ENCODE measurements at places on chromosomes 6 and 20.

GRCh38 chr6:37426945-37427510, 6.0 kb upstream of the CMTR1 start:
- no peak for DNase-seq

GRCh38 chr20:7151676-7152470, 384.4 kb downstream of the BMP2 start:
- DNase-seq = peak; percentile 84

DNA sequence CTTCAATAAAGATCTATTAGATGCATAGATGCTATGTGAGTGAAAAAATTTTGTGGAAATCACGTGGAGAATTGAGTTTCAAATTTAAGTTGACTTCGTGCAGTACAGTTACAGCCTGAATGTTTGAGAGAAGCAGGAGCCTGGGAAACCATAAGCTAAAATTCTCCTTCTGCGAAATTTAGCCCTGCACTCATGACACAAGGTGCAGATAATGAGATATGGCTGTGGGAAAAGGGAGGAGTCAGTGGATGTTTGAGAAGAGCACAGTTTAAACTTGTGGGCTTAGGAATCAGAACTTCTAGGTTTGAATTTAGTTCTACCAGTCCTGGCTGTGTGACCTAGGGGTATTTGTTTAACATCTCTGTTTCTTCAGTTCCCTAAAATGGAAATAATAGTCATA, 32.1 kb upstream of the SIRPG start:
- no peak for DNase-seq

GRCh38 chr6:157012355-157012754, 235.2 kb downstream of the ARID1B start:
- DNase-seq = no peak

DNA sequence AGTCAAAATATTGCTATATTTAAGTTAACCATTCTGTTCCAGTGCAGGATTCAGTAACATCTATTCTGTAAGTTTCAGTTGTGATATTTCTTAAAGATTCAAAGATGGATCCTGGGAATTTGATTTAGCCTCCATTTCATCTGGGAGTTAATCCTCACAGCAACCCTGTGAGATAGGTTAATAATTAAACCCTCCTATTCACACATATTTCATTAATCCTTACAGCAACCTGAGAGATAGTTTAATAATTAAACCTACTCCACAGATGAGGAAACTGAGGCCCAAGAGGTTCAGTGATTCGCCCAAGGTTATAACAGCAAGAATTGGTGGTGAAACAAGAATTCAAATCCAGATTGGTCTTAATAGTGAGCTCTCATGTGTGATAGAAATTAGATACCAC, 10.9 kb upstream of the ZBTB2 start:
- no peak for DNase-seq

DNA sequence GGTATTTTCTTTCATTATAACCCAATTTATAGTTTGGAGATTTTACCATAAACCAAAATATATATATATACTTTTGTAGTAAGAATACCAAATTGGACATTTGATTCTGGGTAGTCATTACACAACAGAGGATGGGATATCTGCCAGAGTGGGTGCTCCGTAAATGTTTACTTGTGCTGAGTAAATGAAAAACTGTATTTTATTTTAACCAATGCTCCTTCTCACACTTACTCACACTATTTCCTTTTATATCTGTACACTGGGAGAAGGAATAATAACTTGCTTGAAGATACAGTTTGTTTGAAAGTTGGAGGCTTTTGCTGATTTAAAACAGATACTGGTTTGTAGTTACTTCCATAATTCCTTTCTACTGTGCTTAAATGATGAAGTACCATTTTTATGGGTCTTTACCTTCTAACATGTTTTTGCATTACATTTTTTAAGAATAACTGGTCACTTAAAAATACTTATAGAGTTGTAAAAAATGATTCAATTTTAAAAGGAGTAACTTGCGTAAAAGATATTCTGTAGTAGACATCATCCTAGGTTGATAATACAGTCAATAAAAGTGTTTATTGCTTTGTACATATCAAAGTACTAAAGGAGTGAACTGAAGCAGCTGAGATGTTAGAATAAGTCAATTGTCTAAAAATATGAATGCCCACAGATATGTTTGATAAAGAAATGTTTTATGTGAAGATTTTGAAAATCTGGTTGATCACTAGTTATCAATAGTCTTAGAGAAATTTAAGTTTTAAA, 411.7 kb downstream of the UTRN start:
- DNase-seq = peak; percentile 18

DNA sequence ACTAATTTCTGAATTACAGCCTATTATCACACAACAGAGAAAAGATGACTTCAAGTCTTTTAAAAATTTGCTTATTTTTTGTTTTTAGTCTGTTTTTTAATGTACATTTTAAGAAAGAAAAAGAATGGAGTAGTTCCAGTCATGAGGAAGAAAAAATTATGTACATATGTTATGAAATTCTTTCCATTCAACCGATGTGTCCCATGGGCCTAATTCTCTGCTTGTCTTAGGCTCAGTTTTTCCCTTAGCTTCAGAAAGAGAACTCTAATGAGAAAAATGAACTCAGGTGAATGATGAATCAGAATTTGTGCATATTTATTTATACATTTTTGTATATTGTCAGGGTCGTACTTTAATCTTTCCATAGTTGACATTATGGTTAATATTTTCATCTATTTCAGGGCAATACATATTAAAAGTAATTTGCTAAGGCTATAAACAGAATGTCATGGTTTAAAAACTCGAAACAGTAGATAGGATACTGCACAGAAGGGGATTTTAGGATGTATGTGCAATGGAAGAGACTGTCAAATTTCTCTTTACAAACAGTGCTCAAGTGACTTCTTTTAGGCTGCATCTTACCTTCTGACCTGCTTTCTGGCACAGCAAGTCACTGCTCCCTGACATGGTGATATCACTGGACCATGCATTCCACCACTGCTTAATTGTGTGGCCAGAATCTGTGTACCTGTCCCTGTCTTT, 153.1 kb downstream of the EPHA7 start:
- no peak for DNase-seq

- no peak for DNase-seq
These were observed 141.0 kb downstream of the GRM1 start for GRCh38 chr6:146169872-146170271.

- DNase-seq = no peak
These were observed 228.9 kb downstream of the HIVEP2 start for GRCh38 chr6:142716097-142716496.

GRCh38 chr6:89724981-89725380, 86.4 kb upstream of the LYRM2 start:
- no peak for DNase-seq

- no peak for DNase-seq
These were observed 314.3 kb upstream of the QKI start for GRCh38 chr6:163100259-163100658.

- peak; percentile 41 for DNase-seq
These were observed 876 bp upstream of the DSP start for GRCh38 chr6:7540595-7540994.

GRCh38 chr6:143271024-143271423, 179.5 kb downstream of the ADAT2 start:
- DNase-seq = peak; percentile 76

DNA sequence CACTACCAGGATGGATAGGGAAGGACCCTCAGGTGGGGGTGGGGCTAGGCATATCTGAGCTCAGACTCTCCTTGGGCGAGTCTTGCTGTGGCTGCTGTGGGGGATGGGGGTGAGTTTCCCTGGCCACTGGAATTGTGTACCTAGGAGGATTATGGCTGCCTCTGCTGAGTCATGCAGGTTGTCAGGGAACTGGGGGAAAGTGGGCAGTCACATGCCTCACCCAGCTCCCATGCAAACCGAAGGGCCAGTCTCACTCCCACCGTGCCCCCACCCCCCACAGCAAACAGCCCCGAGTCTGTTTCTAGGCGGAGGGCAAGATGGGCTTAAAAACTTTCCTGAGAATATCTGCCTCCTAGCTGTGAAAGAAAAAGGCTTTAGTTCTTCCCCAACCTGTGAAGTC, 210.3 kb upstream of the FERMT1 start:
- no peak for DNase-seq

DNA sequence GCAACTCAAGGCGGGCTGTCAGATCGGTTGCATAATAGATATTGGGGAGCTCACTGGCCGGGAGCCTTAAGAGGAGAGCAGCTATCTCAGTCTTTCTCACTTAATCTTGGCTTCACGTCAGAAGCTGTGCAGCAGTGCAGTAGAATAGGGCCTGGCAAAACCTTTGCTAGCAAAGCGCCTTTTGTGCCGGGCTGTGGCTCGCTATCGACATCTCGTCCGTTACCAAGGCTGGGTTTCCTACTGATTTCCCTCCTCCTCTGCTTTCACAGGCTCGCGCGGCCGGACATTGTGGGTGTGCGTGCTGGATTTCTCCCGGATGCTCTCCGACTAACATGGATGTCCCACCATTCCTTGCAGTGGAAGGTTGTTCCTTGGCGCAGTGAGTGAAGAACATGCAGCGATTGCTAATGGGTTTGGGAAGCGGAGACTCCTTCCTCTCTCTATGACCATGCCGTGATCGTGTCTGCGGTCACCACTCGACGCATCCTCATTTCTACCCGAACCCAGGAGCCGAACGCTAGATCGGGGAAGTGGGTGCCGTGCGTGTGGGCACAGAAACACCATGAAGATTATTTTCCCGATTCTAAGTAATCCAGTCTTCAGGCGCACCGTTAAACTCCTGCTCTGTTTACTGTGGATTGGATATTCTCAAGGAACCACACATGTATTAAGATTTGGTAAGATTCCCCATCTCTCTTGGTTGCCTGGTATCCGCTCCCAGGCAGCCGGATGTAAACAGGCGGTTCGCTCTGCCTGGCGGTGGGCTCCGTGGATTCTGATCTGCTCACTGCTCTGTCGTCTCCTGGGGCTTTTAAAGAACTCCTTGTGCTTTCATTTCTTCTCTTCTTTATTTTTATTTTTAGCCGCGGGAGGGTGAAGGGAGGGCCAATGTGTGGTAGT, 5.5 kb downstream of the GRIK2 start:
- no peak for DNase-seq

Data from cardiac fibroblast (primary cell).